ENCODE measurements at places on chromosomes 5 and 9.

GRCh38 chr9:100724886-100725285 lies 147.0 kb downstream of the CAVIN4 start:
- no peak for DNase-seq

- no peak for DNase-seq
Measured at GRCh38 chr5:154997746-154998145, 15.8 kb upstream of the KIF4B start.

DNA sequence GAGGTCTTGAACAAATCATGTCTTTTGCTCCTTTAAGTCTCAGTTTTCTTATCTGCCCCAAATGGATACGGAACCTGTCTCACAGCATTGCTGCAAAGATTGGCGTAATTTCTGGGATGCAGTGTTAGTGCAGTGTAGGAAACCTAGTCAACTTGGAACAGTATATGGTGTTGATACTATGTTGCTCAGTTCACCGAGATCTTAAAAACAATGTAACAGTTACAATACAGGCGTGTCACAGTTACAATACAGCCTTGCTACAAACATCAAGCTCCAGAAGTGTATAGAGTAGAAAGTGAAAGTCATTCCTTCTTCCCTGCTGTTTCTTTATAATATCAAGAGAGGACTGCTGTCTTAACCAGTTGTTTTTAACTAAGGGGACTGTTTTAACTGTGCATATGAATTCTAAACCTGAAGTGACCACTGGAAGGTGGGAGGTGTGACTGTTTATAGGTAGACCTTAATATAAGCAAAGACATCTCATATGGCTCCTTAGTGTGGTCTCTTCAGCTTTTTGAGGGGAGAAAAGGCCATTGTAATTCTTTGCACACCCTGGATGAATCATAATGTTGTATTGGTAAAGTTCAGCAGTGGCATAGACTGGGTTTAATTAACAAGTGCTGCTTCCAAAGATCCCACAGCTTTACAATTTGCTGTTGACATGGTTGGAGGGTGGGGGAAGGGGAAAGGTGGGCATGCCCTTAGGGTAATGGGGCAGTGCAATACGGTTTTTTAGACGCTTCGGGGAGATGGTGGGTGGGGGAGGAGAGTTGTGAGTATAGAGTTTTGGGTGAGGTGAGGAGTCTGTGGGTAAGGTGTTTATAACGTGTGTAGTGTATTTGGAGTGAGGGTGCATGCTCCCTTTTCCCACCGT lies 12.9 kb downstream of the PRRC2B start:
- no peak for DNase-seq

DNA sequence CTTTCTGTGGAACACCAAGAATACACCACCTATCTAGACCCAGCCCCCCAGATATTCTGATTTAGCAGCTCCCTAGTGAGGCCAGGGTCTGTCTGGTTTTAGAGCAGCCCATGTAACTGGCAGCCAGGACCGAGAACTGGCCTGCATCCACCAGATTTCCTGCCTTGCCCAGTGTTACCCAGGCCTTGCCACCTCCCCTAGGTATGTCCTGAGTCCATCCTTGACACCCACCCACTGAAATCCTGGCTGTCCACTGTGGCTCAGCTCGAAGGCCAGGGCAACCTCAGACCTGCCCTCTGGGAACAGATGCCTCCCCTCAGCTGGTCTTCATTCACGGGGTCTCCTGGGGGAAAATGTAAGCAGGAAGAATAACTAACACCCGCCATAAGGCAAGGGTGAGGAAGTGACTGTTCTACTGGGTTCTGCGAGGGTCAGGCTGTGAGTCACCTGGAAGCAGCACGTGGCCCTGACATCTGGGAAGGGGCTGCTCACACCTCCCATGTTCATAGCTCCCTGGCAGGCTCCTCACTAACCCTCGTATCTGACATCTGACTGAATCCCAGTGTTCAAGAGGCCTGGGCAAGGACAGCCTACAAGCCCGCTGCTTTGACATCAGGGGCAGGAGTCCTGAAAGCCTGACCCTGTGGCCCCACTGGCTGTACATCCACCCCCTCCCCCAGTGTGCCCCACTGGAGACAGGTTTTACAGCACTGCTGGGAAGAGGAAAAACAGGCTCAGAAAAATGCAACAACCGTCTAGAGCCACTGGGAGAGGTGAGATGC lies 72.7 kb downstream of the SEMA4D start:
- no peak for DNase-seq

DNA sequence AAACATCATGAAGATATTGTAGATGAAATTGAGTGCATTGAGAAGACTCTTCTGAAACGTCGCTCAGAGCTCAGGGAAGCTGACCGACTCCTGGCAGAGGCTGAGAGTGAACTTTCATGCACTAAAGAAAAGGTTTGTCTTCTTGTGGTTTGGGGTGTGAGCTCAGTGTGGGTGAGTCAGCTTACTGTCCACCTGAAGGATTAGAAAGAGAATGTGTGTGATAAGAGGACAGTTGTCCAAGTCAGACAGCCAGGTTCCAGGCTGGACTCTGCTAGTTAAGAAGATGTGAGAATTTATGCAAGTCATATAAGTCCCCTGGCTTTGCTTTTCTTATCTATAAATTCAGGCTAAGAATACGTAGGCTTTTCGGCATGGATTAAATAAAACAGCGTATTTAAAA lies 46.9 kb downstream of the RAB14 start:
- no peak for DNase-seq

DNA sequence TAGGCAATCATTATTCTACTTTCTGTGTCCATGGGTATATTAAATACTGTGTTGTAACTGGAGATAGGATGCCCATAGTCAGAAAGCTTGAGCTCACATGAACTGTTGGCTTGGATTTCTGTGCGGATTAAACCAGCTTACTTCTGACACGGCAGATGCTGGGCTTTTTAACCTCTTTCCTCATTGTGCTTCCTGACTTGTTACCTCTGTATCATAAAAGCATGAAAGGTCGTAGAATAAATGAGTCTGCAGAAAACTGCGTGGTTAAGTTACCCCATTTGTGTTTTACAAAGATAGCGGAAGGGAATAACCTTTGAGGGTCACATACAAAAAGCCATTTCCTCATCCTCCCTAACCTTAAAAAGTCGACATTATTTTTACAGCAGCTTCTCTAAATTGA lies 199.5 kb upstream of the DMRT1 start:
- DNase-seq: no peak
